Cardiac fibroblast (primary cell): ENCODE measurements at places on chromosomes 6 and 20.

GRCh38 chr6:56890683-56891429 lies 64.1 kb upstream of the BEND6 start:
- DNase-seq = peak; percentile 85

DNA sequence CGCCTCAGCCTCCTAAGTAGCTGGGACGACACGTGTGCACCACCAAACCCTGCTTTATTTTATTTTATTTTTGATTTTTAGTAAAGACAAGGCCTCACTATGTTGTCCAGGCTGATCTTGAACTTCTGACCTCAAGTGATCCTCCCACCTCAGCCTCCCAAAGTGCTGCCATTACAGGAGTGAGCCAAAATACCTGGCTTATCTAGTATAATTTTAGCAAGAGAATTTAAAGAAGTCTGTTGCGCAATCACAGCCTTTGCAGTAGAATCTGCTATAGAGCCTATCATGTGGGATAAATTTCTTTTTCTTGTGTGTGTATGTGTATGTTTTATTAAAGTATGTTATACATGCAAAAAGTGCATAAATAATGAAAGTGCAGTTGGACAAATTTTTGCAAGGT lies 92.1 kb upstream of the ANKEF1 start:
- DNase-seq = no peak

DNA sequence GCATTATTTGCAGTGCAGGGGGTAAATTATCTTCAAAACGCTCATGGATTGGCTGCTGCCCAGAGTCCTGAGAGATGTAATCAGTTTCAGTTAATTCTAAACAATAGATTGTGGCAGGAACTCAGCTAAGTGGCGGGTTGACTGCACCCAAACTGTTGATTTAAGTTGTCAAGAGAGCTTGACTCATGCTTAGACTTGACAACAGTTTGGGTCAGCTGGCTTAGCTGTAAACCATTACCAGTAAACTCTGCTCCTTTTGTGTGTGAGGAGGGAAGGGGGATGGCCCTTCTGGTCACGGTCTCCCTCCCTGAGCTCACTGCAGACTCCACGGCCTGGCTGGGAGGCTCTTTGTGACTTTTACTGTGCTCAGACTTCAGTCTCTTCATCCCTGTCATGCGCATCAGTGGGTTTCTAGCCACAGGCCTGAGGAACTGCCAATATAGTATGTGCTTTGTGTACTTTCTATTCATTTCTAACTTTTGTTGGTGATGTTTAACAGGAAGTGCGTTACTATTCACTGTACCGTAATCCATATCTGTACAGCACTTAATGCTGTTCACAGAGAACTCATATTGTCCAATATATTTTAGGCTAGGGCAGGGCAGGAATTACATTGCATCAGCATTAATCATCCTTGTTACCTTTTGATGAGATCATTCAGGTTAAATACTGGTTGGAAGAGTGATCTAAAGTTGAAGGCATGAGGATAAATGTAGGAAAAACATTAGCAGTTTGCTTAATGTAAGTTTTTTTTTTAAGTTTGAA lies 488.3 kb downstream of the CDKAL1 start:
- DNase-seq = peak; percentile 89

- DNase-seq = no peak
These were observed 101.4 kb downstream of the KIF13A start for GRCh38 chr6:17885889-17886576.

GRCh38 chr6:147278891-147279290 lies 74.7 kb downstream of the STXBP5 start:
- DNase-seq = no peak

GRCh38 chr6:150868759-150869158 lies 3.3 kb downstream of the MTHFD1L start:
- no peak for DNase-seq

DNA sequence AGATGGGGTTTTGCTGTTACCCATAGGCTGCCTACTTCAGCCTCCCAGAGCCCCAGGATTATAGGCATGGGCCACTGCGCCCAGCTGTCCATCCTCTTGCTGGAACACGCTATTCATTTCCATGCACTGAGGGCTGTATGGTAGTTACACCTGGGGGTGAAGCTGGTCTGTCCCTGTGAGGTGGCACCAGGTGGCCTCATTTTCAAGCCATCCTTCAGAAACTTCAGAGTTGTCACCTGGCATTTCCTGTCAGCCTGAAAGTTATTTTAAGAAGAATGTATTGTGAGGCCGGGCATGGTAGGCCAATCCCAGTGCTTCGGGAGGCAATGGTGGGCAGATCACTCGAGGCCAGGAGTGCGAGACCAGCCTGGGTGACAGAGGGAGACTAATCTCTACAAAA lies 147.6 kb downstream of the DTNBP1 start:
- DNase-seq = no peak

GRCh38 chr6:136647363-136647852 lies 97.2 kb upstream of the MAP7 start:
- peak; percentile 92 for DNase-seq

DNA sequence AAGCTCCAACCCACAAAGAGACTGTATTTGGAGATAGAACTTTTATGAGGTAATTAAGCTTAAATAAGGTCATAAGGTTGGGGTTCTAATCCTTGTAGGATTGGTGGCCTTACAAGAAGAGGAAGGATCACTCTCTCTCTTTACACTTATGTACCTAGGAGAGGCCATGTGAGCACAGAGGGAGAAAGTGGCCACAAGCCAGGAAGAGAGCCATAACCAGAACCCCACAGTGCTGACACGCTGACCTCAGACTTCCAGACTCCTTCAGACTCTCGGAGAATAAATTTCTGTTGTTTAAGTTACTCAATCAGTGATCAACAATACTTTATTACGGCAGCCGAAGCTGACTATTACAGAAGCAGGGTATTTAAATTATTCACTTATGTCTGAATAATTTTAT lies 430.5 kb upstream of the EPHA7 start:
- no peak for DNase-seq

- no peak for DNase-seq
These were observed 12.9 kb downstream of the TAGAP start for GRCh38 chr6:159031846-159032245.

DNA sequence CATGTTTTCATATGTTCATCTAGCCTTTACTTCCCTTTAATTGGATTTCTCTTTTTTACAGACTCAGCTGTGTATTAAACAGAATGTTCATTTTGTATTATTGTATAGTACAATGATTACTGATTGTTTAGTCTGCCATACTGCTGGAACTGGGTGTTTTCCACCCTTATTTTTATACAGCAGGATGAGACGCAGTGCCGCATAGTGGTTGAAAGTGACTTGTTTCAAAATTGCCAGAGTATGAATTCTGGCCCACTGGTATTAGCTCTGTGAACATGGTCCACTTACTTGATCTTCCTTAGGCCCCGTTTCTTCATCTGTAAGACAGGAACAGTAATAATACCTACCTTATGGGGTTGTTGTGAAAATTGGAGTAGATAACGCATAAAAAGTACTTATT lies 22.1 kb downstream of the AFDN start:
- DNase-seq = no peak

DNA sequence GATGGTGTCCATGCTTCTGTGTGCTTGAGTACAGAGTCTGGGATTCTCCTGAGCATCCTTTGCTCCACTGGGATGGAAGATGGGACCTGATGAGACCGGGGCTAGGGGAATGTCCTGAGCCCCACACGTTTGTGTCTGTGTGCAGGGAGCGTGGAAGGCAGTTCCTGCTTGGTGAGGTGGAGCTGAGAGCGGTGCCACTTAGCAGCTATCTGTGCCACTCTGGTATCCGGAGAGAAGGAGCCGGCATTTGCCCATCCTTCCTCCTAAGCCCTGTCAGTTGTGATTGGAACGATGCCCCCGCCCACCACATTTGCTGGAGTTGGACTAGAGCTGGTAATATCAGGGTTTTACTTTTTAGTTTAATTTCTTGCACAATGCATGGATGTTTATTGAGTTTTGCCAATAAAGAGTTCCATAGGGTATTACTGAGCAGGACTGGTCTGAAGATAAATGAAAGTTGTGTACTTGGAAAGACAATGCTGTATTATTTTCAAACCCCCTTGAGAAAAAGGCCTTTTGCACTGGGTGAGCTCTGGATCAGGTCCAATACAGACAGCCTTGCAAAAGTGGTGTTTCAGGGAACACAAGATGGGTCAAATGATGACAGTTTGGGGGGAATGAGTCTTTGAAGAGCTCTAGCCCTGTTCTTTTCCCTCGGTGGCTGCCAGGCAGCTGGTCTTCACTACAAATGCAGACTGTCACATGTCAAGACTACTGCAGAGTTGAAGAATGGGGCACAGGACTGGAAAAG lies 130.8 kb downstream of the SYCP2 start:
- no peak for DNase-seq

- DNase-seq = no peak
These were observed 23.7 kb upstream of the RSPO3 start for GRCh38 chr6:127094791-127095190.

GRCh38 chr6:85516168-85516567 lies 66.3 kb downstream of the NT5E start:
- DNase-seq = peak; percentile 21

DNA sequence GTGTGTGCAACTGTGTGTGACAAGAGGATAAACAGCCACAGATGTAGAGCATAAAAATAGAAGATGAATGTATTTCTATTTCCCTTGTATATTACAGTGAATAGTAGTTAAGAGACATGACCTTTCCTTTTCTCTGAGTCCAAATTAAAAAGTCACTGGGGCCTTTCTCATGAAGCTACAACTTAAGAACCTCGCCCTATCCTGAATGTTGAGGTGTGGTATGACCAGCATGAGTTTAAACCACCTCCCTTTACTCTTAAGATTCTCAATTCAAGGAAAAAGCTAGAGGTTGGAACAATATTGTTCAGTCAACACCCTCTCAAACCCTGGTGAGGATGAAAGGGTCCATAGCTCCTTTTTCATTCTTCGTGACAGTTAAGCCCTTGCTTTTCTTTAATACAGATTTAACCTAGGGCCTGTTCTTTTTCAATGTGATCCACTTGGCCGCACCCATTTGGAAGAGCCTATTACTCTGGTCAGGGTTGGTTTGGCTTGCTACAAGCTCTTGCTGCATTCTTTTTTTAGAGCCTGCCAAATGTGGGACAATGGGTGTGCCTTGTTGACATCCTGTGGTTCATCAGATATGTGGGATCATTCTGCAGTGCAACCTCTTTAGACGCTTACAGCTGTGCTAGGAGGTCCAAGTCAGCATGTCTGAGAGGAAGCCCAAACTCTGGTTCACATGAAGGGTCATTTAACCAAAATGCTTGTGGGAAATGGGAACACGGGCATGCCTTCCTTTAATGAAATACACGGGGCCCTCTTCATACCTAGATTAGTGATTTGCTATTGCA lies 290.0 kb downstream of the HAO1 start:
- DNase-seq = peak; percentile 69

GRCh38 chr6:34246563-34247391 lies 2.0 kb downstream of the SMIM29 start:
- DNase-seq = peak; percentile 35

- DNase-seq = no peak
These were observed 109.2 kb upstream of the ASF1A start for GRCh38 chr6:118784641-118785164.
